ENCODE measurements at places on chromosomes 13 and 19. TPM values are rescaled to one million over a fixed set of nuclear protein-coding genes. Genes with fewer than 3 reads are reported as not detected.
A peak's percentile ranks its signal among the peaks of the same experiment; 100 is the strongest.

The RASAL3 gene
- total RNA-seq: 6.1 TPM

The FDX2 gene
- total RNA-seq: 15.2 TPM

The BCAM gene
- 164 TPM for total RNA-seq

The KCNN4 gene
- total RNA-seq: 3.0 TPM

The GRIK5 gene
- 9.2 TPM for total RNA-seq

The PIN1 gene
- 54.6 TPM for total RNA-seq

The ATXN8OS gene
- total RNA-seq: not detected

The PIH1D1 gene
- total RNA-seq: 73.2 TPM

The UPK1A gene
- total RNA-seq: not detected

The LILRB1 gene
- total RNA-seq: 10.7 TPM

The CYP2A7 gene
- total RNA-seq: not detected

The CCL25 gene
- total RNA-seq: not detected

The SMG9 gene
- 41.1 TPM for total RNA-seq

The KLF2 gene
- total RNA-seq: 105 TPM

DNA sequence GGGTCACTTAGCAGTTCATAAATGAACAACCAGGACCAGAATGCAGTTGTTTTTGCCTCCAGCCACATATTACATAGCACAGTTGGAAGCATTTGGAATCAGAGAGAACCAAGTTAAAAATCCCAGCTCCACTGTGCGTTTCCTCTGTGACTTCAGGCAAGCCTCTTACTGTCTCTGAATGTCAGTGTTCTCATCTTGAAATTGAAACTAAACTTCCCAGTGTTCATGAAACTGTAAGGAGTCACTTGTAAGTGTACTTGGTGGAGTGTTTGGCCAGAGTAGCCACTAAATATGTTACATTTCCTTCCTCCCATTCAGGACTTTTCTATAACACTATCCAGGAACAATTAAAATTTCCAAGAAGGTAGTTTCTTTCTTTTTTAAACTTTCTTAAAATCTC, 276.8 kb downstream of the KCNRG start:
- DNase-seq: no peak

DNA sequence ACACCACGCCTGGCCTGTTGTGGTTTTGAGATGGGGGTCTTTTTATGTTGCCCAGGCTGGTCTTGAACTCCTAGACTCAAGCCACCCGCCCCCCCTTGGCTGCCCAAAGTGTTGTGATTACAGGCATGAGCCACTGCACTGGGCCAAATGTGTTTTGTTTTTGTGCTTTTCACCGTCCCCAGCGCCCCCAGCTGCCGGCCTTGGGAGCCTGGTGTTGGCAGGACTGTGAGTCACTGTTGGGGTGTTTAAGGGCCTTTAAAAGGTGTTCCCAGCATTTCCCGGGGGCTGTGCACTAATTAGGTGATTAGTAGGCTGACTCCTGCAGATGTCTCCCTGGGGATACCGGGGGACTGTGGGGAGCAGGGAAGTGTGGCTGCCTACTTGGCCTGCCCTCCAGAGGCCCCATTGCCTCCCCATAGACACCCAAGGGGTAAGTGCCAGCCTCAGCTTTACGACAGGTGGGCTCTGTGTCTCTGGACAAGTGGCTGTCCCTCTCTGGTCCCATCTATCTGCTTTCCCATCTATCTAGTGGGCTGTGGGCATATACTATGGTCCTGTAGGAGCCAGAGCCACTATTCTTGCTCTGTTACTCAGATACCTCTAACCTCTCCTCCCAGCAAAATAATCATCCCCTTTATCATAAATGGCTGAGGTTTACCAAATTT, 11.8 kb upstream of the TLE5 start:
- no peak for DNase-seq

GRCh38 chr13:94901070-94901469, 188.7 kb upstream of the SOX21 start:
- DNase-seq: no peak

GRCh38 chr19:32581705-32582179, 752 bp downstream of the PDCD5 start:
- no peak for DNase-seq

DNA sequence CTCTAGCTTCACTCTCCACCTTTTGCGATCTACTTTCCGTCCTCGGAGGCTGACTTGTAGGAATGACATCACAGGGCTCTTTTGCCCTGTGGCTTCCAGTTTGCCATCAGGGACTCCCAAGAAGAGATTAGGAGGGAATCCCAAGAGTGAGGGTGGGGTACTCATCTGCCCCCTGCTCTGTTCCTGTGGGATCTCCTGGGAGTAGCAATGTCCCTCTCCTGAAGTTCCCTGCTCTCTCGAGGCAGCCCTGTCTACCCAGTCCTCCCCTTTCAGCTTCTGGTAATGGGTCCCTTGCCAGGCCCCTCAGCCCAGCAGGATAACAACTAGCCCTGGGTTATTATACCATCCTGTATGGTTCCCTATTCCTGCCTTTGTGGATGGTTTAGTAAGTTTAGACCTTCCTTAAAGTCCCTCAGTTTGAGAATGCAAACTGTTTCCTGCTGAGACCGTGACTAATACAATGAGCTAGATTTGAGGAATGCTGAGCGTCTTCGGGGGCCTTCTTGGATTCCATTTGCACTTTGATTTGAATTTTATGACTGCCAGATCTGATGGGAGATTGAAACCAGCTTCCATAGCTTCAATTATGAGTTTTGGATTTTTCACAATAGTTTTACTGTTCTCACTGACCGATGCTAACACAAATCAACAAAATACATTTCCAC, 73.7 kb upstream of the IPO5 start:
- DNase-seq: no peak

GRCh38 chr13:44605275-44605674, 29.1 kb upstream of the TSC22D1 start:
- no peak for DNase-seq

- no peak for DNase-seq
Measured at GRCh38 chr19:11510444-11510843, 4.8 kb upstream of the ZNF653 start.

DNA sequence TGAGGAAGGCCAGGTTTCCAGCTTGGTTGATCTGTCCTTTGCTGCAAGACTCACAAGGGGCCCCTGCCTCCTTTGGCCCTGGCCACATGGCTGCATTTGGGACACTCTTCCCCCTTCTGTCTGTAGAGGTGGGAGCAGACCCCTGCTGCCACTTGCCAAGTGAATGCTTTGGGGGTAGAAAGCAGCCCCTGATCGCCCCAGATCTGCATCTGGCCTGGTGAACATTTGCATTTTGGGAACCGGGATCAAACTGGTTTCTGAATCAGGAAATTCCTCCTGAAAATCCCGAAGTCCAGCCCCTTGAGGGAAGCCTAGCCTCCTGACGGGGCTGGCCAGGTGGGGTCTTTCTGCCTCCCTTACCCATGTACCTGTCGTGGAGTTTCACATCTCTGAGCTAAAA, 14.9 kb downstream of the DPF1 start:
- no peak for DNase-seq

- DNase-seq: no peak
Measured at GRCh38 chr13:27379694-27380641, 44.5 kb upstream of the GTF3A start.

DNA sequence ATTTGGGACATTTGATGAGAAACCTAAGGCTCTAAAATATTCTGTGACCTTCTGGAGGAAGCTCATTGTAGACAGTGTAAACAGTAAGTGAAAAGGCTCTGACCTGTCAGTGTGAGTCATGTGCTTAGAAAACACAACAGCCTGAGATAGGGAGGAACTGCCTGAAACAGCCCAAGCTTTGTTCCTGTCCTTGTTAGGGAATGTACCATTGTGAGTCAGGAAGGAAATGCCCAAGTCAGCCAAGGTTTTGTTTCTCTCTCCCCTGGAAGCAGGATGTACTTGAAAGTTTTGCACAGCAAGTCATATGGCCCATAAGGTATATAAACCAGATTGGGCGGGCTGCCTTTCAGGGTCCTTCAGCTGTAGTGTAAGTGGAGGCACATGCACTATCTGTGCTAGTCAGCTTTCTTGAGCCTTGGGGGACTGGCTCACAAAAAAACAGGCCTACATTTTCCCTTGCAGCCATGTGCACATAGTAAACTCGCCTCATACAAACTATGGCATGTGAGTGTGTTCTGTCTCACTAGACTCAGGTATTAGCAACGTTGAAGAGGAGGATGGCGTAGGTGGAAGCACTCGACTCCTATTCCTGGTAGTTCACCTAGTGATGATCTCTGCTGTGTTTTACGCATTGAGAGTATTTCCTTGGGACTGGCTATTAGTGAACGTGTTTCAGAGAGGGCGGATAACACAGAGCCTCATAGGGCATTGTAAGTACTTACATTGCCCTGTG, 141.2 kb upstream of the KLHL1 start:
- no peak for DNase-seq

DNA sequence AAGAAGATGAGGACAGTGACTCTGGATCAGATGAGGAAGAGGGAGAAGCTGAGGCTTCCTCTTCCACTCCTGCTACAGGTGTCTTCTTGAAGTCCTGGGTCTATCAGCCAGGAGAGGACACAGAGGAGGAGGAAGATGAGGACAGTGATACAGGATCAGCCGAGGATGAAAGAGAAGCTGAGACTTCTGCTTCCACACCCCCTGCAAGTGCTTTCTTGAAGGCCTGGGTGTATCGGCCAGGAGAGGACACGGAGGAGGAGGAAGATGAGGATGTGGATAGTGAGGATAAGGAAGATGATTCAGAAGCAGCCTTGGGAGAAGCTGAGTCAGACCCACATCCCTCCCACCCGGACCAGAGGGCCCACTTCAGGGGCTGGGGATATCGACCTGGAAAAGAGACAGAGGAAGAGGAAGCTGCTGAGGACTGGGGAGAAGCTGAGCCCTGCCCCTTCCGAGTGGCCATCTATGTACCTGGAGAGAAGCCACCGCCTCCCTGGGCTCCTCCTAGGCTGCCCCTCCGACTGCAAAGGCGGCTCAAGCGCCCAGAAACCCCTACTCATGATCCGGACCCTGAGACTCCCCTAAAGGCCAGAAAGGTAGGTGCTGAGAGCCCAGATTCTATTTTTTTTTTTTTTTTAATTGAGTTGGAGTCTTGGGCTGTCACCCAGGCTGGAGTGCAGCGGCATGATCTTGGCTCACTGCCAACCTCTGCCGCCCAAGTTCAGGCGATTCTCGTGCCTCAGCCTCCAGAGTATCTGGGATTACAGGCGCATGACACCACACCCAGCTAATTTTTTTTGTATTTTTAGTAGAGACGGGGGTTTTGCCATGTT, 2.3 kb downstream of the PPP1R15A start:
- no peak for DNase-seq

DNA sequence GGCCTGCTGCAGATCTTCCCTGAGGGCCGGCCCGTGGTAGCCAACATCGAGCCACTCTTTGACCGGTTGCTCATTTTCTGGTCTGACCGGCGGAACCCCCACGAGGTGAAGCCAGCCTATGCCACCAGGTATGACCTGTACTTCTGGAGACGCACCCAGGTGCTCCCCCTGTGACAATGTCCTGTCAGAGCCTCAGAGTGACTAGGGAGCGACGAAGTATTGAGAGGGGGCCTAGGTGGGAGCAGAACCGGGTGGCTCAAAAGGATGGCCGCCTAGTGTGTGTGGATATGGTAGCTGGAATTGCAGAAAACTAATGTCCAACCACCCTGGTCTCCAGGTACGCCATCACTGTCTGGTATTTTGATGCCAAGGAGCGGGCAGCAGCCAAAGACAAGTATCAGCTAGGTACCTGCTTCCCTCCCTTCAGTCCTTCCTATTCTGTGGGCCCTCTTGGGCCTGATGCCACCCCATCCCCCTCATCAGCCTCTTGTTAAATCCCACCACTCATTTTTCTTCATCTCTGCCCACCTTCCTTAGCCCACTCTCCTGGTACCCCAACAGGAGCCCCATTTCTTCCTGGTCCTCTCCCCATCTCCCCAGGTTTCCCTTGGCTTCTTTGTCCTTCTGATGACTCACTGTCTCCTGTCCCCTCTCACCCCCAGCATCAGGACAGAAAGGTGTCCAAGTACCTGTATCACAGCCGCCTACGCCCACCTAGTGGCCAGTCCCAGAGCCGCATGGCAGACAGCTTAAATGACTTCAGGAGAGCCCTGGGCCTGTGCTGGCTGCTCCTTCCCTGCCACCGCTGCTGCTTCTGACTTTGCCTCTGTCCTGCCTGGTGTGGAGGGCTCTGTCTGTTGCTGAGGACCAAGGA, 8.4 kb downstream of the EGLN2 start:
- DNase-seq: no peak

GRCh38 chr13:29516880-29517279, 78.6 kb downstream of the SLC7A1 start:
- peak; percentile 21 for DNase-seq

GRCh38 chr13:73984949-73985691, 149.1 kb downstream of the KLF12 start:
- DNase-seq: no peak

- DNase-seq: no peak
Measured at GRCh38 chr19:58252102-58252685, 23.5 kb downstream of the ZNF544 start.

DNA sequence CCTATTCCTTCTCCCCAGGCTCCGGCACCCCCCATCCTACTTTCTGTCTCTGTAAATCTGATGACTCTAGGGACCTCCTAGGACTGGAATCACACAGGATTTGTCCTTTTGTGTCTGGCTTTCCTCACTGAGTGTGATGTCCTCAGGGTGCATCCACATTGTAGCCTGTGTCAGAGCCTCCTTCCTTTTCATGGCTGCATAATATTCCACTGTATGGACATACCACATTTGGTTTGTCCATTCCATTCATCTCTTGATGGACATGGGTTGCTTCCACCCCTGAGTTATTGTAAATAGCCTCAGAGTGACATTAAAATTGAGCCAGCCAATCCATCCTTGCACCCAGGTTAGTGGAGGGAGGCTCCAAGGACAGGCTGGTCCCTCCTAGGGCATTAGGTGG, 22.8 kb upstream of the NMRK2 start:
- DNase-seq: no peak

DNA sequence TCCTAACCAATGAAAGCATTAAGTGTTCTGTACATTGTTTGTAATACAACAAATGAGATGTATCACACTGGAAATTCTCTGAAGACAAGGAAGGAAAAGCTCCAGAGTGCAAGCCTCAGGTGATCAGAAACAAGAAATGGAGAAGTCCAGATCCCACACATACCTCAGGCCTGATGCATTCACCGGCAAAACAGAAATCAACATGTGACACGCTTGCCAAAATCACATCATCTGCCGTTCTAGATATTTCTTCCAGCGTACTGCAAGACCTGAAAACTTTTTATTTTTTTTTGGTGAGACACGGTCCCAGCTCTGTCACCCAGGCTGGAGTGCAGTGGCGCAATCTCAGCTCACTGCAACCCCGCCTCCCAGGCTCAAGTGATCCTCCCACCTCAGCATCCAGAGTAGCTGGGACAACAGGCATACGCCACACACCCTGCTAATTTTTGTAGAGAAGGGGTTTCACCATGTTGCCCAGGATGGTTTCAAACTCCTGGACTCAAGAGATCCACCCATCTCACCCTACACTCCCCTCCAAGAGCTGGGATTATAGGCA, 48.6 kb downstream of the FOXO1 start:
- DNase-seq: no peak
